ENCODE measurements at places on chromosomes 7 and 10. TPM values are rescaled to one million over a fixed set of nuclear protein-coding genes. Genes with fewer than 3 reads are reported as not detected.

DNA sequence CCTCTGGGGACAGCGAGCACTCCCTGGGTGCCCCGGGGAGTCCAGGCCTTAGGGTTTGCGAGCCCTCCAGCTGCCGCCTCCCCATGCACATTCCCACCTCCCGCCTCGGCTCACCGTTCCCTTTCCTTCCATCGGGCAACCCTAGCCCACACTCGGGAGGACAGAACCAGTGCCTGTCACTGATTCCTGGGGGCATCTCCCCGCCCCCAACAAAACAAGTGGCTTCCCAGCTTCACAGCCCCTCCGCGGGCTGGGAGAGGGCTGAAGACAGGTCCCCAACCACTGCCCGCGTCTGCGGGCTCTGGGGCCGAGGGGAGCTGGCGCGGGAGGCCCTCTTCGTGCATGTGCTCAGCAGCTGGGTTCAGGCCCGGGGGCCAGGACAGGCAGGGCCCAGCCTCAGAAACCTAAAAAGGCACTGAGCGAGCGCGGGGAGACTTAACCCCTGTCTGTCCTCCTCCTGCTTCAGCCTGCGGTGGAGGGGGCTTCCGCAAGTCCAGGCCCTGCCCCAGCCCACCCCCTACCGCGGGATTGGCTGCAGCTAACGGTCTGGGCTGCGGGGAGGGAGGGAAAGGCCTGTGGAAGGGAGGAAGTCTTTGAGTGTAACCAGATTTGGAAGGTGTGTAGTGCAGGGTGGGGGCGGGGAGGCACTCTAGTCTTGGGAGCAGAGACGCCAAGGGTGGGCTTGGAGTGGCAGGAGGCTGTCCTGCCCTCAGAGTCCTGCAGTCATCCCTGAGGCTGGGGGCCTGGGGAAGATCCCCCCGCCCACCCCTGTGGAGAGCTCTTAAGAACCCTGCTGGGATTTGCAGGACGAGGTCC is 1.2 kb downstream of the FLNC start:
- DNase-seq, result peak; percentile 74

DNA sequence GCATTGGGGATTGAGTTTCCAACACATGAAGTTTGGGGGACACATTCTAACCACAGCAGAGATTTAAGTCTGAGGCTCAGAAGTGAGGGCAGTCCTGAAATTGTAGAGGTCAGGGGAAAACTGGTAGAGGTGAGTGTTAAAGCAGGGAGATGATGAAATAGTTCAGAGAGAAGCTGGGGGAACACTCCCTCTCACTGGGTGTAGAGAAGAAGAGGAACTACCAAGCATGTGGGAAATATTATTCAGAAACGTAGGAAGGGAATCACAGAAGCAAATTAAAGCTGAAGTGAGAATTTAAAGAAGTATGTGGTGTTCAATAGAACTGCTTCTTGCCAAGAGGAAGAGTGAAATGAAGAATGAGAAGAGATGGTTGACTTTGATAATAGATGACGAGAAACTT is 121.5 kb upstream of the FAM3C start:
- DNase-seq, result no peak

DNA sequence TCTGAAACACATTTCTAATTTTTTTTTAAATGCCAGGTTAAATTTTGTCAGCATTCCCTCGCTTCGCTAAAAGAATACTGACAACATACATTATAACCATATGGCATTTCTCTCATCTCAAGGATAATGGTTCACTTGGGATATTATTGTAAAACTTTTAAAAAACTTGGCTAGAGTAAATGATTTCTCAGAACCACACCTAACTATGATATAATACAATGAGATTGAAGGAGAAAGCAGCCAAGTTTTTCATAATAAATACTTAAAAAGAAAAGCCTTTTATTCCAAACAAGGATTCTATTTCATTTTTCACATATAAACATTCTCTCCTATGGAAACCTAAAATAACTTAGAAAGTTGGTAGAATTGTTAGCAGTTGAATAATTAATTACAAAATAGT is 413.9 kb downstream of the HGF start:
- no peak for DNase-seq

DNA sequence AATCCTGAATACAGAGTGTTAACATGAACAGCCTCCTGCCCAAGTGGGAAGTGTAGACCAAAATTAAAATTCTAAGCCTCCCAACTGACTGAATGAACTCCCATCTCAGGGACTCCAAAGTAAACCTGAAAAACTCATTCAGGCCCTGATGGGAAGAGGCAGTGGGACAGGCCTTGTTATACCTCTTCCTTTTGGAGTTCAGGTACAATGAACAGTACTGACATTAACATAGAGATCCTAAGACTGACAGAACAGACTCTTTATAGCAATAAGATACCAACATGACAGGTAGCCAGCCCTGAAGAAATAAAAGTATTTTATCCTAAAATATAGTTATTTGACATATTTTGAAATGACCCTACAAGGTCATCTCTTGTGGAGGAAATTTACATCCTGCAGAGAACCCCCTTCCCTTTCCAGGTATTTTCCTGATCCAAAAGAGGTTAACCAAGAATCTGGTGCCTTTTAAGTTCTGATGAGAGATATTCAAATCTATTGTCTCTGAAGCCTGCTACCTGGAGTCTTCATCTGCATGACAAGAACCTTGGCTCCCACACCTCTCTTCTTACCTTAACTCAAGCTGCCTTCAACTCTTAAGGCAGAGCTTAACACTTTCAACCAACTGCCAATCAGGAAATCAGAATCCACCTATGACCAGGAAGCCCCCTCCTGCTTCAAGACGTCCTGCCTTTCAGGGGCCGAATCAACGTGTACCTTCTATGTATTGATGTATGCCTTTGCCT is 103.3 kb upstream of the PFKP start:
- no peak for DNase-seq

GRCh38 chr7:47497367-47498096 is 84.4 kb downstream of the TNS3 start:
- peak; percentile 69 for DNase-seq

Gene HYAL4
- total RNA-seq, result 0.64 TPM

DNA sequence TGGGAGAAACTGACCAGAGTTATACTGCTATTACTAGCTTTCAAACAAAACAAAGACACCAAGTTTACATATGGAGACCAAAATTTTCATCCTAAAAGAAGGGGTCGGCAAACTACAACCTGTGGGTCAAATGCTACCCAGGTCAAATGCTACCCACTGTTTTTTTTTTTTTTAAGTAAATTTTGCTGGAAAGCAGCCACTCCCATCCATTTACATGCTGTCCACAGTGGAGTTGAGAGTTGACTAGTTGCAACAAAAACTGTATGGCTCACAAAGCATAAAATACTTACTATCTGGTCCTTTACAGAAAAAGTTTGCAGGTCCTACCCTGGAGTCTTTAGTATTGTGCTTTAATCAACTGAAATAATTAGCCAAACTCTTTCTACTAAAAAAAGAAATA is 91.4 kb downstream of the SIRT1 start:
- DNase-seq, result no peak

- DNase-seq, result peak; percentile 85
Observed at GRCh38 chr7:98283127-98283886, 1.8 kb downstream of the BRI3 start.

DNA sequence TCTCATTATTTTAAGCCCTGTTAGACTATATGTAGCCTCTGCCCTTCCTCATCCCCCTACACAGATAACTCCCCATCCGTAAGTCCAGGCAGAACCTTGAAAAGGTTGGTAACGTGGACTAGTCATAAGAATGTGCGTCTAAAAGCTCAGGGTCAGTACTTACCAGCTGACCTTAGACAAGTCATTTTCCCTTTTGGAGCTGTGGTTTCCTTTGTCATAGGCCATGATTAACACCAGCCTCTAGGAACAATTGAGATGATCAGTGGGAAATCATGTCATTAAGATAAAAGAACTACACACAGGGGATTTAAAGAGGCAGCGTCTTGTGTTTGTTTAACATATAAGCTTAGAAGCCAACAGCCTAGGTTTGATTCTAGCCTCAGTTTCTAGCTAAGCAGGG is 6.9 kb upstream of the UNC5B start:
- no peak for DNase-seq

Gene SBDS
- total RNA-seq, result 108 TPM

Gene AP3M1
- total RNA-seq, result 51.4 TPM

DNA sequence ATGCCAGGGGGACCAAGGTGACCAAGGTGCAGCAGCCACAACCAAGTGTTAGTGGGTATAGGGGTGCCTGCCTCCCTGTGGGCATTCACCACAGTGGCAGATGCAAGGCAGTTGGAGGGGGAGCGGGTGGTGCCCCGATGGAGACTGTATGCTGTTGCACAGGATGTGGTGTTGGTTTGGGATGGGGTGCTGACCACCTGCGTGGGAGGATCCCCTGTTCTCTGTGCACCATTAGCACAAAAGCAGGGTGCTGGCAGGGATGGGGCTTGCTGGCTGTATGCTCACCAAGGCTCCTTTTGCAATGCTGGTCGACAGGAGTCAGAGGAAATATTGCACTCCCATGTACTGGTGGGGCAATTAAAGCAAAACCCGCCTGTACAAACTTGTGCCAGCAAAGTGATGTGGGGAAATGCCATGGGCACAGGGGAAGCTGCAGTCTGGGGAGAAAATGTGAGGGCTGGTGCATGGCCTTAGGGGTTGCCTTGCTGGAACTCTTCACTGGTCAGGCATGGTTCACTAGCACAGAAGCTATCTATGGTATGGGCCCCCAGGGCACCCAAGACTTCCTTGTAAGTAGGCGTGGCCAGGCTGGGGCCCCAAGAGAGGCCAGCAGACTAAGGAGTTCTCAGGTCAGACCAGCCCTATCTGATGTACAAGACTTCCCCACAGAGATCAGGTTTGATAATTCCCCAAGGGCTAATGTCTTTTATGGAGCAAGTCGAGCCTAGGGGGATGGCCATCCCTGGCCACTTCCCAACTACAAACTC is 51.9 kb upstream of the GNAT3 start:
- no peak for DNase-seq

- no peak for DNase-seq
Observed at GRCh38 chr10:101230183-101230917, 1.1 kb upstream of the LBX1 start.

GRCh38 chr10:65358565-65358964 is 1567.3 kb upstream of the LRRTM3 start:
- DNase-seq, result peak; percentile 30

- peak; percentile 38 for DNase-seq
Observed at GRCh38 chr10:66176772-66177171, 749.1 kb upstream of the LRRTM3 start.

GRCh38 chr7:128940494-128941322 is 3.0 kb downstream of the IRF5 start:
- DNase-seq, result no peak

DNA sequence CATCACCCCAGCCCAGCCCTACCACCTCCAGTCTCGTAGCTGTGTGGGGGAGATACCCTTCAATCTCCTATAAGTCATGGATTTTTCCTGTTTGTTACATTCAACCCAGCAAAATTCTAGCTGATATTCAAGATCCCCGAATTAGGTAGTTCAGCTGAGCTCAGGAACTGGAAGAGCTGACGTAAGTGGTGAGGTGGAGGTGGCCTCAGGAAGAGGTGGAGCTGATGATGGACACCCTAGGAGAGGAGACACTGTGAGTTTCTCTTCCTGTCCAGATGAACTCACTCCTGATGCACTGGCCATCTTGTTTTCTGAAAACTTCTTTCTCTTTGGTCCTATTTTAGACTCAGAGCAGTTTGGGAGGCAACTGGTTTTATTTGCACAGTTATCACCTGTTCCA is 90.5 kb upstream of the PITRM1 start:
- DNase-seq, result no peak

DNA sequence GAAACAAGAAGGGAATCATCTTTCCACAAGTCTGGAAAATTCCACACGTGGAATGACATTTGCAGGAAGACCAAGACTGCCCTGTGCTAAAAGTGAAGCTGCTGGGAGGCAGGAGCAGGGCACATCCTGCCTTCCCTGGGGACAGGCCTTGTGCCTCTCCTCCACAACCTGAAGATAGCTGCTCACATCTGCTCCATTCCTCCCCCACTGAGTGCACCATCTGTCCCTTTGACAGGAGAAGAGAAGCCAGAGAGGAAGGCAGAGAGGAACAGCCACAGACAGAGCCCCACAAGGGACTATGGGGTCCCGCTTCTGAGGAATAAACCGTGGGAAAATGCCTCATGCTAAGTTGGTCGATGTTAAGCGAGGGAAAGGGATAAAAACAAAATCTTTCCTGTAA is 15.9 kb upstream of the FAM171A1 start:
- DNase-seq, result no peak

GRCh38 chr7:92155108-92155739 is 20.9 kb upstream of the CYP51A1 start:
- DNase-seq, result no peak

DNA sequence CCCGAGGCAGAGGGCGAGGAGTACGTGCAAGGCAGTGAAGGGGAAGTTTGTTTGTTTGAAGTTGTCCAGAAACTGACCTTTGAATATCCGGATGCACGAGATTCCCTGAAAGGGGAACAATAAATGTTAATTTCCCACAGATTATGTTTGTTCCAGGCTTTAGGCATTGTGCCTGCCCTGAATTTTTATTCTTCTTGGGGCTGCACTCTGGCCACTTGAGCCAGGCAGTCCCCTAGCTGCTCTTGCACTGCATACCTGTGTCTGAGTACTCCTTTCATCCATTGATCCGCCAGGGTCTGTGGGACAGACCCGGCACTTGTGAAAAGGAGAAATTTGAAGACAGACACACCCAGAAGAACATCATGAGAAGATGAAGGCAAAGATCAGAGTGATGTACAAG is 343.5 kb upstream of the FOXK1 start:
- no peak for DNase-seq

DNA sequence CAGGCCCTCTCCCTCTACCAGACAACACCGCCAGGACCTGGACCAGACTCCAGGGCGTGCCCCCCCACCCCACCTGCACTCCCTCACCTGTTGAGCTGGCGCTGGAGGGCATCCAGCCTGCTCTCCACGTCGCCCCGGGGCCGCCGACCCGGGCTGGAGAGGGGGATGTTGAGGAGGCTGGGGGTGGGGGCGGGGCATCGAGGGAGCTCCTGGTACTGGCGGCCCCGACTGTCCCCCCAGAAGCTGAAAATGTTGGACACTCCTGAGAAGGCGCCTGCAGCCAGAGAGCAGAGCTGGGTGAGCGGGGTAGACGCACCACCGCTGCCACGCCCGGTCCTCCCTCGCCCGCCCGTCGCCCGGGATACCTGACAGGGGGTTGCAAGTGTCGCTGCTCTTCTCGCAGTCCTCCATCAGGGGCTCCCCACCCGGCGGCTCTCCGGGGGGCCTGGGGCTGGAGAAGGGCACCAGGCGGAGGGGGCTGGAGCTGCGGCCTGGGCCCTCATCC is 30.8 kb downstream of the KCNH2 start:
- no peak for DNase-seq

Gene PILRA
- total RNA-seq, result 0.43 TPM

Gene FAM237B
- total RNA-seq, result not detected

Gene SAP25
- 0.32 TPM for total RNA-seq
